ENCODE measurements at places on chromosomes 1 and 21.

GRCh38 chr1:215648957-215649356 lies 81.9 kb downstream of the KCTD3 start:
- no peak for DNase-seq

DNA sequence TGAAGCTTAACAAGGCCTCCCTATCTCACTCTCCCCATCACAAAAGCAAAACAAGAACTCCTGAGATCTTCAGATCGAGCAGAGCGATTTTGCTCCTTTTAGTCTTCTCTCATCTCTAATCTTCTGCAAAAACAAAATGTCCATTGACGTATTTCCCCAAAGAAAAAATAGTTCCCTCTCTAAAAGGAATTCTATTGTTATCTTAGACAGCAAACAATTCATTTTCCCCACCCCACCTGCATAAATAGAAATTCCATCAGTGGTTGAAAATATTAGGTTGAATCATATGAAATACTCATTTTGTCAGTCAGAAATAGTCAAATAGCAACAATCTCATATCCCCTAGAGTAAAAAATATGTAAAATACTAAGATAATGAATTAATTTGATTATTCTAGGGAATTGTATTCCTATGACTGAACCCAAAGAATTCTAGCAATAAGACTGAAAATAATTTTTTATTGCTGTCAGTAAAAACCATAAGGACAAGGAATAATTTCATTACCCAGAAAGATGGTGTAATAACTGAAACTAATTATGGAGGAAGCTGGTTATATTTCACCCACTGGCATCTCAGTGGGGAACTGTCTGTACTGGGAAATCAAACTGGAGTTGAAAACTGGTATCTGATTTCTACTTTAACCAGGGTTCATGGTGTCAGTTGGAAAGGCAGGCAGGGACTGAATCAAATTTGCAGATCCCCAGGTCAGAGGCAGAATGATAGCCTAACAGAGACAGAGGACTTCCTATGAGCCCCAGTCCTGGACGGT lies 51.3 kb downstream of the RHOU start:
- no peak for DNase-seq

GRCh38 chr1:58919959-58920321 lies 136.1 kb upstream of the JUN start:
- DNase-seq = no peak

GRCh38 chr1:19377812-19378718 lies 65.9 kb downstream of the SLC66A1 start:
- no peak for DNase-seq

GRCh38 chr1:238364214-238364892 lies 473.6 kb upstream of the ZP4 start:
- no peak for DNase-seq

DNA sequence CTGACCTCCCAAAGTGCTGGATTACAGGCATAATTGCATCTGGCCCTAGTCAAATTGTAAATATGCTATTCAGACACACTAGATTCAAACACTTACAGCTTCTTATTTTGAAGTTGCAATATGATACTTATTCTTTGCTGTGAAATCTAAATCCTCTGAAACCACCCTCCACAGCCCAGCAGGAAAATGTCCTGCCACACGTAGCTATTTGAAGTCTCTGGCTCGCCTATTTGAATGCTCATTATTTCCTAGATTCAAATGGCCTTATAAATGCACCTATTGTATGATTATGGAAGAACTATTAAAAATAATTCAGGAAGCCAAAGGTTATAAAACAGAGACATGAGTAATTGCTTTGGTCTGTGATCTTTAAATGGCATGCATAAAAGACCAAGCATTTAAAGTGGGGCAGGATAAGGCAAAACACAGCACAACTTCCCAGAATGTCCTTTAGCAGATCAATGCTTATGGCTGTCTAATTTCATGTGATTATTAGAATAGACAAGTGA lies 26.6 kb upstream of the FBXO28 start:
- no peak for DNase-seq

- DNase-seq = peak; percentile 31
Observed at GRCh38 chr1:107964336-107965109, 457 bp downstream of the VAV3 start.

- no peak for DNase-seq
Observed at GRCh38 chr1:212951947-212952640, 1.8 kb downstream of the VASH2 start.

GRCh38 chr21:16195538-16195910 lies 465.7 kb downstream of the USP25 start:
- DNase-seq = no peak

GRCh38 chr1:94017155-94017829 lies 103.7 kb downstream of the ABCA4 start:
- DNase-seq = no peak

DNA sequence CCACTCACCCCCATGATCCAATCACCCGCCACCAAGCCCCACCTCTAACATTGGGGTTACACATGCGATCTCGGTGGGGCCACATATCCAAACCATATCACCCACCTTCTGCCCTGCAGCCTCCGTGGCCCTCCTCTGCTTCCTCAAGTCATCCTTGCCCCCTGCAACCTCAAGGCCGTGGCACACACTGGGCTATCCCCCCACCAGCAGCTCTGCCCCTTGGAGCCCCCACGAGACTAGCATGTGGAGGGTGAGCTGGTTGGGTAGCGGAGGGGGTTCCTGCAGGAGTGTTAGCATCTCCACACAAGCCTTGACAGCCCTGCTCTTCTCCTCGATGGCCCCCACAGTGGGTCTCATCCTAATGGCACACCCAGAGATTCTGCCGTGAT lies 100.8 kb downstream of the TOMM20 start:
- DNase-seq = no peak

- DNase-seq = no peak
Observed at GRCh38 chr21:34598931-34599400, 15.9 kb downstream of the RCAN1 start.

DNA sequence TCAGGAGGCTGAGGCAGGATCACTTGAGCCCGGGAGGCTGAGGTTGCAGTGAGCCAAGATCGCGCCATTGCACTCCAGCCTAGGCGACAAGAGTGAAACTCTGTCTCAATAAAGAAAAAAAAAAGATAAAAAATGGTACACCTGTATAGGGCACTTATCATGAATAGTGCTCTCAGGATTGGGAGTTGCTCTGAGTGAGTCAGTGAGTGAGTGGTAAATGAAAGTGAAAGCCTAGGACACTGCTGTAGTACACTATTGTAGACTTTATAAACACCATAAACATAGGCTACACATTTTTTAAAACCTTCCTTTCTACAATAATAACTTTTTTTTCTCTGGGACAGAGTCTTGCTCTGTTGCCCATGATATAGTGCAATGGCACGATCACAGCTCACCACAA lies 16.8 kb downstream of the PHTF1 start:
- DNase-seq = no peak

- no peak for DNase-seq
Observed at GRCh38 chr1:100396651-100397050, 44.3 kb downstream of the CDC14A start.

- DNase-seq = no peak
Observed at GRCh38 chr1:187409341-187409740, 580.6 kb downstream of the PLA2G4A start.

- no peak for DNase-seq
Observed at GRCh38 chr1:96048572-96049212, 672.9 kb upstream of the PTBP2 start.

DNA sequence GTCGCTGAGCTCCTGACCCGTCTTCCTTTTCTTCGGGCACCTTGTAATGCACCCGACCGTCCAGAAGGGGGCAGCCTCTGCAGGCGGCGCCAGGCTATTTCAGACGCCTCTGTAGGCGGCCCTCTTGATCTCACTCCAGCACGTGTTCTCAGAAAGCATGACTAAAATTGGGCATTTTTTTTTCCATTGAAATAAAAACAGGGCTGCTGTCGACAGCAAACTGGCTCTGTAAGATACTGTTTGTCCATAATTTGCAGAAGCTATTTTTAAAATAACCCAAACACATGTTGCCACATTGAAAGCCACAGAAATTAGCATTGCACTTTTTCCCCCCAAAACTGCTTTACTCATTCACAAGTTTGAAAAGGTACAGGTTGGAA lies 78.0 kb downstream of the STUM start:
- DNase-seq = peak; percentile 83

GRCh38 chr1:186093437-186093836 lies 281.6 kb downstream of the TPR start:
- no peak for DNase-seq

DNA sequence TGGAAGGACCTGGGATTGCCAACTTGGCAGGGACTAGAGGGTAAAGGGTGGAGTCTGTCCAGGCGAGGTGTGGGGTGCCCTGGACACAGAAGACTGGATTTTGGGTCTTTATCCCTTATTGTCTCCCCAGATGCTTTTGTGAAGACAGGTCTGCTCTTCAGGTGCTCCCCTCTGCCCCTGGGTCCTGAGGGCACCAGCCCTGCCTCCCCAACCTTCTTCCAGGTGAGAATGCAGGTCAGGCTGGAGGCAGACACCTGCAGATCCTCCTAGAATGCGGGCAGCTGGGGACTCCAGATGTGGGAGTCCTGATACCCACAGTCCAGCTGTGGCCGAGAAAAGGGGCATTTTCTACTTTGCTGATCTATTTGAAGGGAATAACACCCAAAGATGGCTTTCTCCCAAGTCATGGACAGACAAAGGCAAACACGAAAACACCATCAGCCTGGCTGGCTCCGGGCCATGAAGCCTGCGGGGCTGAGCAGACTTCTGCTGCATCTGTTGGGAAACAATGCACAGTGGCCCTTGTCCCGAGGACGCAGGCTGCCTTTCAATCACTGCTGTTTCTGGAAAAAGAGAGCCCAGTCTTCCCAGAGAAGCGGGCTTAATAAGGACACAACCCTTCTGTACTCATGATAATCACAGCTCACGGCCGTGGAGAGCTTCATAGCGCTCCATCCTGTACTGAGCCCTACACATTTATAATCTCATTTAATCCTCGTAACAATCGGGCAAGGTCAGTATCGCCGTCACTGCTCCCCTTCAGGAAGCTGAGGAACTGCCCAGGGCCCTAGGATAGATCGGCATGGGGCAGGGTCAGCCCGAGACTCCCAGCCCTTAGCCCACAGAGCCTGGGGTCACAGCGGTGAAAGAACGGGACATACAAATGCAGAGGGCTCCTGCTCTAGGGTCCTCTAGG lies 62.0 kb upstream of the ABCG1 start:
- no peak for DNase-seq

- no peak for DNase-seq
Observed at GRCh38 chr1:228372183-228373003, 34.2 kb downstream of the TRIM11 start.

GRCh38 chr1:235127732-235128455 lies 743 bp downstream of the TOMM20 start:
- no peak for DNase-seq

GRCh38 chr1:183186841-183187240 lies 777 bp downstream of the LAMC2 start:
- no peak for DNase-seq

DNA sequence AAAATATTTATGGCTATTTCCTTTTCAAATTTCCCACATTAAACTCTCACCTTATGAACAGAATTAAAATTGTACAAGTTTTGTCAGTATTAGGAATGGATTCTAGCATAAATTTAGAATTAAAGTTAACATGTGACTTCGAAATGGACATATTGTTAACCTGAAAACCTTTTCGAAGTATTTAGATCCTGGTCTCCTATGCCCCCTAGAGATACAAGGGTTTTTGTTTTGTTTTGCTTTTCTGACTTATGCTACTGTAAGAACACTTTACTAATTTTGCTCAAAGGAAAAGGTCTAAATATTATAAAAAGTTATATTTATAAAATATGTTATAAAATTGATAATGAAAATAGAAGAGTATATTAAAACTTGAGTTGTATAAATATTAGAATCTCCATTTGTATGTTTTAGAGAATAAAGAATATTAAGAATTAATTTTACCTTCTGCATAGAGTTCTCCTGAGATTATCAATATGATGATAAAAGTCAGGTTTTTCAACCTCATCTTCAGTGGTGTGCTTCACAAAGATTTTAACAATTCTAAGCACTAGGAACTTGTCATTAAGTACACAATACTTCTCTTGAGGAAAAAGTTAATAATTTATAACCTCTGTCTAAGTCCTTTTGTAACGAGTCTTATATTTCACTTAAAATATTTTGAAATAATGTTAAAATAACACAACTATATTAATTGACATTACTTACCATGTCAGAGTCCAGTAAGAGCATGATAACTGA lies at the start of gene F13B:
Gene F13B (minus strand): TSS at position 542 of the 738 bp plus-strand sequence. CDS start 37 bp downstream, at position 505.
- DNase-seq = no peak

DNA sequence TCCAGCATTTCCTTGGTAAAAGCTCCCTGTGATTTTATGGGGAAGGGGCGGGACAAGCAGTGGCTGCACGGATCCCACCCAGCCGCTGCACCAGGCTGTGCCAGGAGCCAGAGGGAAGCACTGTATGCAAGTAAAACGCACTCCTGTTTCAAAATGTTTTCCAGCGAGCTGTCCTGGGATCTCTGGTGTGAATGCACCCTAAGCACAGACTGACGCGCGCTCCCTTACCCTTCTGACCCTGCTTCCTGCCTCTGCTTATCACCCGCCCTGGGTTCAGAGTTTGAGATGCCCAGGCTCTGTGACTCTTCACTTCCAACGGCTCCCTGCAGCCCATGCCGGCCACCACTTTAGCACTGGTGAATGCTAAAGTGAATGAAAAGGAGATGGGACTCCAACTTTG lies 131.2 kb downstream of the RHOU start:
- DNase-seq = no peak

DNA sequence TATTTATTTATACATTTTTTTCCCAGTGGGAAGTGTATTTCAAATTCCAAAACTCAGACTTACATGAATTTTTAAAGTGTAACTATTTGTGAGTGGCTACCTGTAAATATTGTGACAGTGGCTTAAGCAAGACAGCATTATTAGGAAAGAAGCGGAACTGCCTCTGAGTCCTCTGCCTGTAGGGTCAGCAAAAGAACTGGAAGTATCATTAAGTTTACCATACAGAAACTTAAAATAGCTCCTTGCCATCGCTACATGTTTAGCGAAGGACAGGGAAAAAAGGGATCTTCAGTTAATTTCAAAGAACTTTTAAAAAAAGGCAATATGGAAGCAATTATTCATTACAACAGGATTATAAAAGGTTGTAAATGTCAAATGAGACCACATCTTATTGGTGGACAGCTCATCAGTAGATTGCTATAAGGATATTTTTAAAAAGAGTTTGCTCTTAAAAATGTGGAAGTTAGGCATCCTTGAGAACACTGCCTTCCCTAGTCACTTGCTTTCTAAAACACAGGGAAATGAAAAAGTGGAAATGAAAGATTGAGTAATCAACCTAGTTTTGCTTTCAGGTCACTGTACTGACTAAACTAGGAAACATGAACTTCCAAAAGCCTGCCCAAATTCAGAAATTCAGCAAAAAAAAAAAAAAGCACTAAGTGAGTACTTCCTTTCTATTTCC lies 39.2 kb downstream of the NSL1 start:
- no peak for DNase-seq

DNA sequence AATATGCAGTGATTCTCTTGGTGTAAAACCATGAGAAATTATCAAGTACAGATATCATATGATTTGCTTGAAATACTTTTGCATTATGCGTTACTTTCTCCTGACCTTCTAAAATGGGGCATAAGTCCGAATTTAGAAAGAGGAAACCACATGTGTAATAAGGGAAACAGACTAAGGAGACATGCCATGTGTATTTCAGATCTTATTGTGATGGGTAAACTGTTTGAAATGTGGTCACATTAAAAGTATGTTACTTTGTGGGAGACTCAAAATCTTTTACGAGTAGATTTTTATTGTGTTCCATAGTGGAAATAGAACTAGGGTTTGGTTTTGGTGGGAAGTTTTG lies 173.0 kb downstream of the NFIA start:
- DNase-seq = no peak
